ENCODE measurements at places on chromosomes 5 and 9.
A peak's percentile ranks its signal among the peaks of the same experiment; 100 is the strongest.

- no peak for DNase-seq
These were observed 169.1 kb downstream of the YTHDC2 start for GRCh38 chr5:113682497-113683136.

DNA sequence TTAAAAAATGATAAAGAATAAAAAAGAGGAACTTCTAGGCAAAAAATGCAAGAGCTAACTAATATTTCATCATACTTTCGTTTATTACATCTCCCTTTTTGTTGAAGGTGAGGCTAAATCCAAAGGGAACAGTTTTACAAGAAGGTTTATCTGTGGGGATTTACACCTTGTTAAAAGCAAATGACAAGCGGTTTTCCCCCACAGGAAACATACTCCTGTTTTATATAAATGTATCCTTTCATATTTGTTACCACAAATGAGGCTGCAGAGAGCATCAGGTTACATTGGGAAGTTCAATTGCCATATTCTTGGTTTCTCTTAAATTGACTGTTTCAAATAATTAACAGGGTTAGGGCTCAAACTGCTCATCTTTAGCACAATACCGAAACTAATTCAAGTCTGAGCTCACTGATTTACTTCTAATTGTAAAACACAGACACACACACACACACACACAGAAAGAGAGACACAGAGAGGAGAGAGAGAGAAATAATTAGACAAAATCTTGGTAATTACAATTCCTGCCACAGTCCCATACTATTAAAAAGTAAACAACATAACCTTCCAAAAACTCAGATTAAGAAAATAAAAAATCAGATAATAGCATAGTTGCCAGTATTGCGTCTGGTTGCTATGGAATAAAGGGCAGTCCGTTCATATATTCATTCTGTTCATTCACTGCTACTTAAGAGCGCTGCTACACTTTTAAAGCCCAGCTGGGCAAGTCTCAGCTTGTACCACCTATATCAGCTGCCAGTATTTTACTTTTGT lies 17.1 kb downstream of the RFX3 start:
- no peak for DNase-seq

- DNase-seq, result no peak
These were observed 13.3 kb upstream of the PITX1 start for GRCh38 chr5:135047347-135047695.

DNA sequence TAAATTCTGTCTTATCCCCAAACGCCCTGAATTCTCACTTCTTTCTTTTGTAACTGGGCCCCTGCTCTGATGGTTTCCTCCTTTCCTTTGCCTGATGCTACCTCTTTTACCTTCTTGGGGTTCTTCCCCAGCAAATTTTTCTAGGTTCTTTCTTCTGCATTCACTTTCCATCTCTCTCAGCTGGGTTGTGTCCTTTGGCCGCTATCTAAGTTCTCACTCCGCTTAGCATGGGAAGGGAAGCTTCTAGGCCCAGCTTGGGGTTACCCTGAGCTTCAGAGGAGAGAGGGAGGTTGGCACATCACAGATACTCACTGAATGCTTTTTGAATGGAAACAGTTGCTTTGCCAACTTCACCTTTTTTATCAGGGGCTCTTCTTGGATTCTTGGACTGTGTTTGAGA lies 17.0 kb downstream of the PALM2AKAP2 start:
- no peak for DNase-seq

DNA sequence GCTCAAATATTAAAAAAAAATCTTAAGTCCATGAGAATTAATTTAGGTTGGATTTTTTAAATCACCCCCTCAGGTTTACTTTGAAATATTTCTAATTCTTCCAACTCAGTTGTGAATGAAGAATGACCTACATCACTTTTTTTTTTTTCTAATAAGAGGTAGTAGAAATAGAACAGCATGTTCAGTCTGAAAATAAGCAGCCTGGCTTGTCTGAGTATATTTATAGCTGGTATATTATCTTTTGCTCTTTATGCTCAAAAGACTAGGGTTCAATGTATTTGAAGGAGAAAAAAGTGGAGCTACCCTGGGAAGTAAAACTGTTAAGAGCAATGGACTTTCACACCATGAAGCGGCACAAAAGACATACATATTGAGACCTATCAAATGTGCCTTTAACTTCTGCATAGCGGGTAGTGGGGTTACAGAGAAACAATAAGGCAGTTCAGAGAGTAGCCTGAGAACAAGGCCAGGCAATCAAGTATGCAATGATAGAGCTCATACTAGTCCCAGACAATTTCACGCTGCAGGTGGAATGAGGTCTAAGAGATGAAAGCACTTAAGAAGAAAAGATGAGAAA lies 175.4 kb upstream of the CDH12 start:
- no peak for DNase-seq

- no peak for DNase-seq
These were observed 68.7 kb upstream of the RNU6ATAC start for GRCh38 chr9:134233022-134233421.

GRCh38 chr5:5315068-5315980 lies 107.2 kb upstream of the ICE1 start:
- no peak for DNase-seq

DNA sequence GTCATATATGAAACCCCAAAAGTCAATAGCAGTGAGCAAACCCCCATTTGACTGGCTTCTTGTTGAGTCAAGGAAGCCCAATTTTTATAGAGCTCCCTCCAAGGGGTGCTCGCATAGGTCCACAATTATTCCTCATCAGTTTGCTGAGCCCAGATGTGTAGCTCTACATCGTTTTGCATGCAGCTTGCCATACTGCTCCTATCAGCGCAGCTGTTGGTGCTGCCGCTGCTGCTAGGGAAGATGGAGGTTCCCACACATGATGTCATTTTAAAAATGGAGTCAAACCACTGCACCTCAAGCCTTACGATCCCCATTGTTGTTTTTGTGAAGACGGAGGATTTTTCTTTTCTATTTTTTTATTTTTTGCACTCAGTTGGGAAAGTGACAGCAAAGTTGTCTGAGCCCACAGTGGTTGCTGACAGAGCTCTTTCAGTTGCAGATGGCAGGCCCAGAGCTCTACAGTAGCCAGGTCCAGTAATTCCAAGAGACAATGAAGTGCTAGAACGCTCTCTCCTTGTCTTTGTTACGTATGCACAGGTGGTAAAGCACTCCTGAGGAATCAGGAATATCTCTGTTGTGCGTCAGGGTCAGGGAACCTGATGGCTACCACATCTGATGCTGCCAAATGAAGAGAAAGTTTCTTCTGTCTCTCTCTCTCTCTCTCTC lies 23.2 kb upstream of the C5orf63 start:
- DNase-seq, result no peak

DNA sequence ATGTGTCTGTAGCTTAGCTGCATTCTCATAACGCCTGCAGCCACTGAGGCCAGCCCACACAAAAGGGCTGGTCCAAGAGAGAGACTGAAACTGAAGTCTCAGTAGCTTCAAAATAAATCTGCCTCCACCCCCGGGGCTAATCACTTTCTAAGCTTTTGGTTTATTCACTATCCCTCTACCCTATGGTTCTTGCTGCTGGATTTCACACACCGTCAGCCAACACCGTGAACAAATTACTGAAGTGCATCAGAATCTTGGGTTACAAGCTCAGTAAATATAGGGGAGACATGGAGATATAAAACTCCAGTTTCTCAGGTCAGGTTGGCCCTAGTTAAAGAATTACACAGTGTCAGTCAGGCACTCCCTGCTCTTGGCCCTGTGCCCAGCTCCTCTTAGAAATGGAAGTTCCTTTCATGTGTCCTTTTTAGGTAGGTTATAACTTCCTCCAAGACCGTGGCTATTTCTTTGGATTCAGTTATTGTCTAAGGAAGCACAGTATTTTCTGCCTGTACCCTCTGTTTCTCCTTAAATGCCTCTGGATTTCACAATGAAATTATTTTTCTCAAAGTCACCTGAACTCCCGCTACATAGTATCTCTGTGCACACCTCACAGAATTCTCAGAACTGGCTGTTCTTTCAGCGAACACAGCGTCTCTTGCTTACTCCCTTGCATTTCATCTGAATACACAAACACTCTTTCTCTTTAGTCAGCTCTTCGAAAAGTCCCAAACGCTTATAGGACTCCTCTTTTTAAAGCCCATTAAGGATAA lies 112.5 kb downstream of the FAM174A start:
- peak; percentile 33 for DNase-seq

GRCh38 chr9:125564631-125565030 lies 142.4 kb downstream of the MAPKAP1 start:
- DNase-seq, result no peak

DNA sequence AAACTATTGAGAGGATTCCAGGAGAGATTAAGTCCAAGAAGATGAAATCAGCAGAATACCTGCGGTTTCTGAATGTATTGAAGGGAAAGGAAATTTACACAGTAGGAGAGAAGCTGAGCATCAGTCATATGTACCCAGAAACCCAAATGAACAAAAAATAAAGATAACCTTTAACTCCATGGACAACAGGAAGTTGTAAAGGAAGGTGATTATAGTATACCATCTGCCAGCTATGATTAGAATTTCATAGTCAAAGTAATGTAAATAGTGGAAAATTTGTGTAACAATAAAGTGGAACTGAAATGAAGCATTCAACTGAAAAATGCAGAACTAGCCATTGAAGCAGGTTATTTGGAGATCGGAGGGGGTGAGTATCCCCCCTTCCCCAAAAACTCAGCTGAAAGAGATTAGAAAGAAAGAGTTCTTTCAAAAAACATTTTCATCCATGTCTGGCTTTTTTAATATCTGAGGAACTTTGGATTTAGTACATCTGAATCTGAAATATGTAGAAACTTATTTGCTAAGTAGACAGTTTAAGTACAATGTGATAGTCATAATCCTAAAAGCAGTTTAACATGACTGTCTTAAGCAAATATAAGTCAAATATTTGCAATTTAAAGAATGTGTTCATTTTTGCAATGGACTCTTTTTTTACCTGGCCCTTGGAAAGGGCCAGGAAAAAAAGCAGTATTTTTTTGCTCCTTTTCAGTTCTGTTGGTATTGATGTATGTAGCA lies 58.4 kb downstream of the APC start:
- DNase-seq, result no peak

DNA sequence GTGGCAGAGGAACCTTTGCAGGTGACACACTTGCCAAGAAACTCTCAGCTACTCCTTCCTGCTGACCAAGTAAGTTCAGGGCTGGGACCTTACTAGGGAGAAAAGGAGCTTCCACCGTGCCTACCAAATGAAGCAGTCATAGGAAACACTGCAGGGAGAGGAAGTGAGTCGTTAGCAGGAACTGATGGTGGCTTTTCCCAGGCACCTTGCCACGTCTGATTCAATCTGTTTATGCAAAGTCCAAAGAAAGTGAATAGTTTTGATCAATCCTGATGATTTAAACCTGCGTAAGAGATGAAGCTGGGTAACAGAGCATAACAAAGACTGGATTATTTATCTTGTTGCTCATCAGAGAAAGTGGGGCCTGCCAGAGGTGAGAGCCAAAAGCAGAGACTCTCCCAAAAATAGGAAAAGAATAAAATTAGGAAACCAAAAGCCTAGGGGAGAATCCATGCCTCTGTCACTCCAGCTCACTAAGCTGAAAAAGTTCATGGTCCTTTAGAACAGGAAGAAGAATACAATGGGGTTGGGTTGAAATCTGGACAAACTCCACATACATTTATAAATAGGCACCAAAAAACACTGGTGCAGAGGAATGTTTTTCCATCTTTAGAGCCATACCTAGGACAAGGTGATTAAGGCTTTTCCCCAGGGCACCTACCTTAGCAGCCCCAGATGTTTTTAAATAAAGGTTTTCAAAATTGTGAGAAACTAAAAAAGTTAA lies 9.3 kb upstream of the PFDN1 start:
- no peak for DNase-seq

- DNase-seq, result no peak
These were observed 338.2 kb downstream of the NPR3 start for GRCh38 chr5:33049298-33049697.

GRCh38 chr9:15149450-15149849 lies 157.6 kb downstream of the TTC39B start:
- no peak for DNase-seq

- no peak for DNase-seq
These were observed 57.7 kb downstream of the PDE4D start for GRCh38 chr5:59835800-59836199.

- peak; percentile 25 for DNase-seq
These were observed 103.7 kb downstream of the EHMT1 start for GRCh38 chr9:137722481-137722880.

- DNase-seq, result no peak
These were observed 41.0 kb upstream of the FBN2 start for GRCh38 chr5:128579093-128579492.

DNA sequence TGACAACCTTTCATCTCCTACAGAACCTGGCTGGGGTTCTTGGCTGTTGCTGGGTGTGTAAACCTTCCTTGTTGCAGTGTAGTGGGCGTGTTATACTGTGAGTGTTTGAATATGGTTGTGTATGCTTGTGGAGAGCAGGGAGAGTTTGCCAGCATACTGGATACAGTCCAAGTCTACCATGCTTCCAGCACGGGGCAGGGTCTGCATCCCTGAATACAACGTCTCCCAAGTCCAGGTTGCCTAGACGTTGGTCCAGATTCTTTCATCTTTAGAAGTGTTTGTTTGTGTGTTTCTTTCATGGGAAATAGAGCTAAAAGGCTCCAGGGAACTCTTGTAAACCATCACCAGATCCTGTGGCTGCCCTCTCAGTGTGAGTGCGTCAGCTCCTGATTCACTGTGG lies 46.4 kb downstream of the SYK start:
- no peak for DNase-seq

DNA sequence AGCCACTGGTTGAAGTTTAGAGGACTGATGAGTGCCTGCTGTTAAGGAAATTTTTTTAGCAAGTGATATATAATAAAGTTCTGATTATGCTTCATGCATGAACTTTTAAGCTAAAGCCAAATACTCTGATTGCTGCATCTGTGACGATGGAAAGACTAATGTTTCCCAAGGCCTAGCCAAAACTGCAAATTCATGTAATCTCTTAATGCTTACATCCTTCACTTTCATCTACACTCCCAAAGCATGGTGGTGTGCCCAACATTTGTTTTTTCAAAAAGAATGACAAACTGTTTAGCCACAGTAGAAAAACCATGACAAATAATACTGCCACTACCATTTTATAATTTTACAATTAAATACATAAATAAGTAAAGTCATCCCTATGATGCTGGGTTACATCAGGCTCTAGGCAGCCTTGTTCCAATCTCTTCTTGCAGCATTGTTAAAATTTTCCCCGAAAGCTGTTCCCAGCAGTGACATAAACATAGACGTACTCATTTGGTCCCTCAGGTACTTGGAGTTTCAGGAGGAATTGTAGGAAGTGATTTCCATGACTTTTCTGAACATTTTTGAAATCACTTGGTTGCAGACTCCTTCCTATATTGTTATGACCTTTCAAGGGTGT lies 625.3 kb upstream of the DMAC1 start:
- DNase-seq, result no peak

DNA sequence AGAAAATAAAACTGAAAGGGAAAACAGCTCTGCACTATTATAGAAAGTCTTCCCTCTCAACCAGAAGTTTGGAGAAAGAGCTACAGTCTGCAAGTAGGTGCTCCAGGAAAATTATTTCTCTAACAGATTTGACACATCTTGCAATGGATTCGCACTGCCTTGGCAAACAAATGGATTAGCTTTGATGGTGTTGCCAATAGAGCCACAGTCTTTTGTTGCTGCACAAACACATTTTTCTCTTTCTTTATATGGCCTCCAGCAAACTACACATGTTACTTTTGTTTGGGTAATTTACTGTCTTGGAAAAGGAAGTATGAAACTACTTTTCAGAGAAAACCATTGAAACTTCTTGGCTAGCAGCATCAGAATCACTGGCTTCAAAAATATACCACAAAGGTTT lies 523.1 kb downstream of the EFNA5 start:
- no peak for DNase-seq

- no peak for DNase-seq
These were observed 189.6 kb downstream of the NR3C1 start for GRCh38 chr5:143213851-143214363.

GRCh38 chr5:150441813-150442698 lies 7.5 kb downstream of the RPS14 start:
- DNase-seq, result no peak

- DNase-seq, result no peak
These were observed 157.3 kb downstream of the SPOCK1 start for GRCh38 chr5:137341831-137342230.

Data from CD4-positive, alpha-beta T cell treated with Interleukin-15 for 4 hours (primary cell).